ENCODE measurements at places on chromosomes 13 and 19.

- no peak for DNase-seq
Measured at GRCh38 chr13:35554972-35555623, 78.6 kb upstream of the MAB21L1 start.

GRCh38 chr19:6730941-6731670, 6.3 kb downstream of the GPR108 start:
- no peak for DNase-seq

DNA sequence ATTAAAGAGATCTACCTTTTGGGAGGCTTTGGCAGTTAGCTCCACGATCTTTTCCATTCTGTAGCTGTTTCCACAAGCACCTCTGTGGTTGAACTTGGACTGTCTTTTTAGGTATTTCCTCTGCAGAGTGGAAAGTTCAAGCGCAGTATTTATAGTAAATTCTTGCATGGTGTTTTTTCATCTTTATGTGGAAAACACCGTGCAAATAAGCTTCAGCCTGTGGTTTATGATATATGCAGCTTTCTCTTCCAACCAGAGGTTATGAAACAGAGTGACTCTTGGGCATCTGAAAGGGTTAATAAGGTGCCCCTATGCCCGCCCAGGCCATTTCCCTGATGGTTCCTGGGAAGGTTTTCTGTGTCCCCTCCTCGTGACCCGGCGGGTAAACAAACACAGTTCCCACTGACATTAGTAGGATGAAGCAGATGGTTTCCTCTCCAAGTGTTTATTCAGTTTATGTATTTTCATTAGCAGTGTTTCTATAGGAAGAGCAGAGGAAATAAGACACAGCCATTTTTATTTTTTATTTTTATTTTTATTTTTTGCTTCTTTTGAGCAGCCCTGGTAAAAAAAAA, 39.7 kb upstream of the RNF113B start:
- DNase-seq: no peak

- DNase-seq: no peak
Measured at GRCh38 chr13:106690779-106691178, 122.8 kb upstream of the ARGLU1 start.

- no peak for DNase-seq
Measured at GRCh38 chr19:55486043-55486970, 1.3 kb downstream of the NAT14 start.

GRCh38 chr13:45413826-45414307, 4.3 kb downstream of the SLC25A30 start:
- DNase-seq: no peak

GRCh38 chr13:113915786-113916329, 52.0 kb upstream of the GAS6 start:
- no peak for DNase-seq

DNA sequence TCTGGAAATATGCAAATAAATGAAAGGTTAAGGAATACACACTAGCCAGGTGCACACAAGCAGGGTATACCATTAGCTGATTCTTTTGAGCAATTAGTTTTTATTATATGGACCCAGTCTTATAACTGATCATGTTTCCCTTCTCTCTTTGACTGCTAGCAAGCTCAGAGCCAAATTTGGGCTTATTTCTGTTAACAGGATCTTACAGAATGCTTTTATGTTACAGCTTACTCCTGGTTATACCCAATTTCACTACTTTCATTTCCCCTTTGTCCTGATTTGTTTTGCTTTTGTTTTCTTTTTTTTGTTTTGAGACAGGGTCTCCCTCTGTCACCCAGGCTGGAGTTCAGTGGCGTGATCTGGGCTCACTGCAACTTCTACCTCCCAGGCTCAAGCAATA, 12.9 kb upstream of the TPT1 start:
- DNase-seq: no peak

DNA sequence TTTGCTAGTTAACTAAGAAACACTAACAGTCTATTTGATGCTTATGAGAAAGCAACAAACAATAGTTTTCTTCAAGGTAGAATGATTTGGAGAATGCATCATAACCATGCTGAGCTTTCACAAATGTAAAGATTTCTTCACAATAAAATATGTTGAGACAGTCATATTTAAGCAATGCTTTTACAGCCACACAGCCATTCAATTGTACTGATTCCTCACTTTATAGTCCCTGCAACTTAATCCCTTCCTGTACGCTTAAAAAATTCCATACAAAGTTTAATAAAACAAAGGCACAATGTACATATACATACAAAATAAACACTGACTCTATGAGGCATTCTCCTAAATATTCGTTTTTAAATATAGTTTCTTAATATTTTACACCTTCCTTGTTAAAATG, 4.7 kb upstream of the ACOD1 start:
- no peak for DNase-seq

GRCh38 chr19:15213715-15214381, 13.1 kb upstream of the NOTCH3 start:
- DNase-seq: no peak

GRCh38 chr13:36357692-36358091, 11.5 kb upstream of the SPART start:
- DNase-seq: no peak

DNA sequence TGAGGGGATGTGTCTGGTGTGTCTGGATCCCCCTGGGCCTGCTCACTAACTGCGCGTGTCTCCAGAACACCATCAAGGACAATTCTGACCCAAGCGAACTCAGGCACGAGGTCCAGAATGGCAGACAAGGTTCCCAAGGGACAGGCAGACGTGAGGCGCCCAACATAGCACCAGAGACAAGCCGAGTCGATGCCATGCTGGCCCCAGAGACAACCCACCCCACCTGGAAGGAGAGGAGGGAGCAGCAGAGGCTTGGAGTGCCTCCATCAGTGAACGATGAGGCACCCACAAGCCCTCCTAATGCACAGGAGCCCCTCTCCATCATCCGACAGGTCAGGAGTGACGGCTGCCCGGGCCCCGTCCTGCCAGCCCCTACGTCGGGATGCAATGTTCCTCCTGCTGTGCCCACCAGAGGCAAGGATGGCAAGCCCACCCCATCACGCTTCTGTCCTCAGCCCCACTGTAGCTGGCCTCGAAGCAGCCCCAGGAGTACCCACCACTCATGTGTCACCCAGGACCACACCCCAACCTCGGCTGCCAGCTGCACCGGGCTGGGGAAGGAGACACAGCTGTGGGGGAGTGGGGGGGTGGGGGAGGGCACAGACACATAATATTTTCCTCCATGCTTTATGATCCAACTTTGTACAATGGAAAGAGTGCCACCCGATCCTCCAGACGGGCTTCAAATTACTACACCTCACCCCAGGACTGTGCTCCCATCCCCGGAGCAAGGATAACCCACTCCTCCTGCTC, 11.8 kb downstream of the AP3D1 start:
- no peak for DNase-seq
